Activated naive CD8-positive, alpha-beta T cell treated with anti-CD3 and anti-CD28 coated beads, Interleukin-2, amount 50 U/mL, for 24 hours (primary cell): ENCODE measurements at places on chromosomes 2 and 18.

DNA sequence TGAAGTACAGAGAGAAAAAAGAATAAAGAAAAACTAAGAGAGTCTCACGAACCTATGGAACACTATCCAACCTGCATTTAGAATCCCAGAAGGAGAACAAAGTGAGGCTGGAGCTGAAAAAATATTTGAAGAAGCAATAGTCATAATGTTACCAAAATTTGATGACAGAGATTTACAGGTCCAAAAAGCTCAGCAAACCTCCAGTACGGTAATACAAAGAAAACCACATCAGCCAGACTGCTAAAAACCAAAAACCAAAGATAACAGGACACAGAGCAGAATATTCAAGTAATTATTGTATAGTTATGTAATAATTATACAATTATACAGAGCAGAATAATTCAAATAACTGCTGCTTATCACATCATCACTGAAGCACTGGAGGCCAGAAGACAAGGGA, 23.7 kb downstream of the ATL2 start:
- no peak for DNase-seq

GRCh38 chr18:78080081-78080480, 830.4 kb downstream of the GALR1 start:
- no peak for DNase-seq

- DNase-seq = no peak
Measured at GRCh38 chr2:218583983-218584850, 15.6 kb downstream of the CNOT9 start.

DNA sequence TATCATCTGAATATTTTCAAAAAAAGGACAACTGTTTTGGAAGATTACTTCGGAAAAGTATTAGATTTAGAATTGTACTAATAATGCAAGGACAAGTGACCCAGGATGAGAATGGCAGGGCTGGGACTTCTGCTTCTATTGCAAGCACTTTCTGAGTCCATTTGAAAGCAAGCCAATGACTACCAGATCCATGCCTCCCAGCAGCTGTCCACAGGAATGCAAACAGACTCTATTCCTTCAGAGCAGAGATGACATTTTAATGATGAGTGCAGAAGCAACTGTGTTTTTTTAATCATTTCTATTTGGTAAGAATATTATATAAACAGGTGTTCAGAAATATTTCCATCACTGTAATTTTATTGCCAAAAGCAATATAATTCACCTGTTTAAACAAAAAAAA, 456.7 kb downstream of the SOX11 start:
- no peak for DNase-seq

- no peak for DNase-seq
Measured at GRCh38 chr2:168971261-168971660, 59.9 kb downstream of the ABCB11 start.

DNA sequence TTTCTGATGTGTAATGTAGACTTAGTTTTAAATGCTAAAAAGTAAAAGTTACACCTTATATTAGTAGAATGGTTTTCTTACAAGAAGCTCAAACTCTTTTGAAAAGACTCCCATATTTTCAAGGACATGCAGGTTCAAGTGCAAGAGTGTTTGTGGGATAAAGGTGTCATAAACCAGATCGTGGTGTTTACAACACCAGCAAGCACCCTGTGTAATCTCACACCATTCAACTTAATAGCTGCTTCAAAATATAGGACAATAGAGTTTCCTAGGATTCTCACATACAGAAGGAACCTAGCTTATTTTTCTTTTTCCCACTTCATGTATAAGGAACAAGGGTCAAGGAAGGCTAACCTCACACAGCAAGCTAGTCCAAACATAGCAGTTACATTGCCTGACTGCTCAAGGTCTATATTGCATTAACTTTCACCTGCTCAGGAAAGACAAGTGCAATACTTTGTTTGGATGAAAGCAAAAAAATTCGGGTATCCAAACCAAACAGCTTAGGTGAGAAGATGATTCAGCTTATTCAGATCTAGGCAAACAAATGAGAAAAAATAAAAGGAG, 172.3 kb downstream of the IKZF2 start:
- no peak for DNase-seq

- no peak for DNase-seq
Measured at GRCh38 chr2:145744541-145745386, 1224.8 kb upstream of the ZEB2 start.

GRCh38 chr2:152486737-152487400, 151.9 kb downstream of the FMNL2 start:
- DNase-seq = no peak

DNA sequence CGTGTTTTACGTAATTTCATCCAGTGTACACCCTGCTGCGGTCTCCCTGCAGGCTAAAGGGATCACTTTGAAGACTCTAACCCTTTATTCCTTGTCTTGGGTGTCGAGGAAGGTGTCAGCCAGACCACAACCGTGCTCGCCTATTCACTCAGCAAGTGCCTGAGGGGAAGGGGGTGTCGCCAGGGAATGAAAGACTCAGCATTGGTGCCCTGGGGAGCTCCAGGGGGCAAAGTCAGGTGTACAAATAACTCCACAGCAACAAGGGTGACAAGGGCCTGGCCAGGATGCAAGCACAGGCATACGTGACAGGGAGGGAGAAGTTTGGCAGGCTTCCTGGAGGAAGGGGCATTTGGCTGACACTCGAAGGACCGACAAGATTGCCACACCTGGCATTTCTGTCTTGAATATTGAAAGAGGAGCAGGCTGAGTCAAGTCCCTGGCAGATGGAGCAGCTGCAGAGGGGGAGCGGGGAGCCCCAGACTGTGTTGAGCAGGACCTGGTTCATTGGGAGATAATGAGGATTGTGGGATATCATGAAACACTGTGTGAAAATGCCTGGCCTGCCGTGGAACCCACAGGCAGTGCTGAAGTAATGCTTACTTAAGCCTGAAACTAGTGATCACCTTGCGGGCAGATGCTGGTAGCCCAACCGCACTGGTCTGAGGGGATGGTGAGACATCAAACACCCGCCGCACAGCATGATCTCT, 93.9 kb downstream of the RHOB start:
- no peak for DNase-seq

- no peak for DNase-seq
Measured at GRCh38 chr2:234310166-234310565, 186.7 kb downstream of the ARL4C start.

GRCh38 chr2:176873403-176873802, 339.2 kb upstream of the HNRNPA3 start:
- DNase-seq = no peak

GRCh38 chr18:79496978-79497637, 101.4 kb downstream of the NFATC1 start:
- no peak for DNase-seq

- no peak for DNase-seq
Measured at GRCh38 chr2:119567292-119567691, 23.0 kb downstream of the CFAP221 start.

DNA sequence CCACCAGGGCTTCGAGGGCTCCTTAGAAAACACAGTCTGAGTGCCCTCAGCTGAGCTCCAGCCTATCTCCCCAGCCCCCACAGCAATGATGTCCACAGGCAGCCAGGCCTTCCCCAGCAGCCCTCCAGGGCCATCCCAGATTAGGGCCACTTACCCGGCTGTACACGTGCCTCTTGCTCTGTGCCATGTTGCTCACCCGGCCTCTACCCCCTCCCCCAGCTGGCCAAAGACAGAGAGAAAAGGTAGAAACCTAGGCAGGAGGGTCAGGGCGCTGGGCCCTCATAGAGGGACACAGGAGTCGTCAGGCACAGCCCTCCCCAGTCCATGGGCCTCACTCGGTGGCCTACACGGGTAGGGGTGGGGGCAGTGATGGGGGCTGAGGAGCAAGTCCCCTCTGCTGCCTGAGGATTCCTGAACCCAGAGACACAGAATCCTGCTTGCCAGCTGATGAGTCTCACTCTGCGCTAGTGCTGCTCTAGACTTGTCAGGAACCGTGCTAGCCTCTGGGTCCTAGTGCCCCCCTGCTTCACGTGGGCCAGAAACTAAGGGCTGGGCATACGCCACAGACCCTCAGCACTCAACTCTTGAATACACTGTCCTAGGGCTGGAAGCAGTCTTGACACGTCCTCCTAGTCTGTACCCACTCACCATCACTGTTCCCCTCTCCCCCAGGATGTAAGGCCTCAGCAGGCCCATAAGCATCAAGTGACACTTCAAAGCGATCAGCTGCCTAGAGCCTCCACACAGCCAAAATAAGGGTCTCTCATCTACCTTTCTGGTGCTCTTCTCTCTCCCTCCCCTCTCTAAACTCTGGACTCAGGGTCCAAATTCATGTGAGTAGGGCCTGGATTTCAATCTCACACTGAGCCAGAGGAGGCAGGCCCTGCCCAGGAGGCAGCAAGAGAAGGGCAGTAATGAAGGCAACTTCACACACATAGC, at the start of gene DCTN1:
Gene DCTN1, minus strand, starts transcription at position 461 of the 939 bp plus-strand sequence. Its CDS starts 274 bp downstream, at position 187.
- peak; percentile 18 for DNase-seq

DNA sequence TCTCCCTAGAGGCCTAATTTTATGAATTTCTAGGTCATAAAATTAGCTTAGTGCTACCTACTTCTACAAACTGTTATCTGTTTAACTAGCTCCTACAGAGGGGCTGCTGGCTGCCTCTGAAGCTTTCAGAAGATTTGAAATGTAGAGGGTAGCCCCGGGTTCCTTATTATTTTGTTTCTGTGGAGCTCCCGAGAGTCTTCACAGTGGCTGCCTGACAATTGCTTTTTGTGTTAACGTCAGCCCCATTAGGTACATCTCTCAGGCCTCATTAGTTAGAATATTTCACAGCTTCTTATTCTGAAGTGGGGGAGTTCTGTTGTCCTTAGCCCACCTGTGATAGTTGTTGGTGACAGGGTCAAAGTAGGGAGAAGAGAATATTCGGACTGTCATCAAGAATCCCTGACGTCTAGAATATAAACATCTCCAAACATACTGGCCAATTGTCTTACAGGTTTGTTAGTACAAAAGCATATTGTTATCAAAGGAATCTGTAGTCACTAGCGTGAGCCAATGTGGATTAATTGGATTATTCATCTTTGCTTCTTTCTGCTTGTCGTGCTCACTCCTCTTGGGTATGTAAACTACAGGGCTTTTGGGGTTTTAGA, 77.5 kb downstream of the DIS3L2 start:
- DNase-seq = no peak

DNA sequence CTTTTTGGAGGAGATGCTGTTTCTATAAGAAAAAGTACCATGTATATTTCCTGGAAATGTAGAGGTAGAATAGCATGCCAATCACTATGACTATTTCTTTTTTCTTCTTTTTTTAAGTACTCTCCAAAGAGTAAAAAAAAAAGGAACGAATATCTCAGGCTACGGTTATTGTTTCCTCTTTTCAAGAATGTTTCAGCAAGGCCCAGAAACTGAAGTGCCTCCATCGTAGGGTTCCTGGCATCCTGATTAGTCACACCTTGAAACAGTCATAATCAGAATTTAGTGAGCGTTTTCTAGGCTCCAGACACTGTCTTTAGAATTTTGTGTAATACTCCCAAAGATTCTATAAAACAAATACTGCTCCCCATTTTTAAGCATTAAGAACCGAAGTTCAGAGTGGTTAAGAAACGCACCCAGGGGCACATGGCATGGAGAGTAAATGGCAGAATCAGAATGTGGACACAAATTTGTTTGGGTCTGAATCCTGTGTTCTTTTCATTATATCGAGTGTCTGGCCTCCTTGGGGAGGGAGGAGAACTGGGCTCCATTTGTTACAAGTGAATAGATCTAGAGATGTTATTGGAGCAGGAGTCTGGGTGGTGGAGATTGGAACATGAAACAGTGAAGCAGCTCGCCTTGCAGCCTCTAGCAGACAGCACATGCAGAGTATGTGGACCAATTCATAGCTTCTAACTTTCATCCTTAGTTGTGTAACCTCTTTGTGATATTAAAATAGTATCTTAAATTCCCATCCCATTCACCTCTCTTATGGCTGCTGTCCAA, 26.7 kb downstream of the ZEB2 start:
- DNase-seq = no peak

GRCh38 chr2:174117951-174118930, 130.1 kb downstream of the OLA1 start:
- no peak for DNase-seq

DNA sequence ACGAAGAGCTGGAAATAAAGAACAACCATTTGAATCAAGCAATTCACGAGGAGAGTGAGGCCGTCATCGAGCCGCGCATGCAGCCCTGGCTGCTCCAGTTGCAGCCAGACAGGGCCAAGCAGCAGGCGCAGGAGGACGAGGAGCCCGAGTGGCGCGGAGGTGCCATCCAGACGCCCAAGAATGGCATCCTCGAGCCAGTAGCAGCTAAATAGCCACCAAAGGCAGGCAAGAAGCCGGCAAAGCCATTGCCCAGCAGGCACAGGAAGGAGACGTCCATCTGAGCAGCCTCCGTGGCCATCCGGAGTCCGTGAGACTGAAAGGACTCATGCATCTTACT, 8.9 kb upstream of the CHST10 start:
- DNase-seq = no peak

DNA sequence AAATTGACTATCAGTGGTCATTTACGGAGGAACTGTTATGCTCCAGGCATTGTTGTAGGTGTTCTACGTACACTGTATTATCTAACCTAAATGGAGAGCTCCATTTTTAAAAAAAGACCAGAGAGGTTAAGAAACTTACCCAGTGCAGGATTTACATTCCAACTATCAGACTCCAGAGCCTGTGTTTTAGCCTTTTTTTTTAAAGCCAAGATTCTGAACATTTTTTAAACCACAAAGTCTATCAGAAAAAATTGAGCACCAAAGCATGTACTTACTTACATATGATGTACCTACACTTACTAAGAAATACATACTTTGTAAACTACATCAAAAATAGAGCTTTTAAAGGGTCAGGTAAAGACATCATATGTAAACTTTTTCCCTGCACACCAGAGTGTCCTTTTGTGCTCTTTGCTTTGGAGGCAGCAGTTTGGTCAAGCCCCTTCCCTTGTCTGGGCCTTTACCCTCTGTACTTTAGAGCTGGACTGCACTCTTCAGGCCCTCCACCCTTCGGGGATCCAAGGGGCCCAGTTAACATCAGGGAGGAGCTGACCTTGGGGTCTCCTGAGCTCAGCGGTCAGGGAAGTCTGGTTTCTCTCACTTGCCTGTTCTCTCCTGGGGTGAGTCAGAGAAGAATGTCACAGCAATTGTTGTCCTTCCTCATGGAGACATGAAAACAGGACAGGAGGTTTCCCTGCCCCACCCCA, 58.4 kb downstream of the ITGB1BP1 start:
- no peak for DNase-seq
